IgD-negative memory B cell (primary cell): ENCODE measurements at places on chromosomes 11 and 22. TPM values are rescaled to one million over a fixed set of nuclear protein-coding genes. Genes with fewer than 3 reads are reported as not detected.

The NECTIN1 gene
- polyA plus RNA-seq: 0.11 TPM

The MUC5AC gene
- polyA plus RNA-seq: not detected

The OR5D13 gene
- polyA plus RNA-seq: not detected

The CRYBB3 gene
- not detected for polyA plus RNA-seq

The ROBO4 gene
- not detected for polyA plus RNA-seq

The TNNT3 gene
- polyA plus RNA-seq: 0.23 TPM

The MYRF gene
- not detected for polyA plus RNA-seq
